T-helper 1 cell (primary cell): ENCODE measurements at places on chromosomes 11 and 22.

DNA sequence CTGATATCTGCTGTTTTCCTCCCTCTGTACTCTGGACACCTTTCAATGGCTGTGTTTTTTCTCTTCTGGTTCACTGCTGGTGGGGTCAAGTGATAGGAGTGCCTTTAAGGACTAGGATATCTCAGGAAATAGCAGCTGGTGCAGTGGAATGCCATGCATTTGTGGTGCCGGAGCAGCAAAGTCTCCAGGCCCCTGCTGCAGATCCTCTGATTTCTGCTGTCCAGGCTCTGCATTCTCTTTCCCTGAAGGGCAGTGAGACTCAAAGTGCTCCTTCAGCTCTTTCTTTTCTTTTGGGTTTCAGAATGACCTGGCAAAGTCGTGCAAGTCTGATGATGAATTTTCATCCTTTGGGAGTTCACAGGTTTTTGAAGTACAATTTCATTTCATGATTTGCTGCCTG lies 774.3 kb downstream of the FAM181B start:
- DNase-seq: no peak

DNA sequence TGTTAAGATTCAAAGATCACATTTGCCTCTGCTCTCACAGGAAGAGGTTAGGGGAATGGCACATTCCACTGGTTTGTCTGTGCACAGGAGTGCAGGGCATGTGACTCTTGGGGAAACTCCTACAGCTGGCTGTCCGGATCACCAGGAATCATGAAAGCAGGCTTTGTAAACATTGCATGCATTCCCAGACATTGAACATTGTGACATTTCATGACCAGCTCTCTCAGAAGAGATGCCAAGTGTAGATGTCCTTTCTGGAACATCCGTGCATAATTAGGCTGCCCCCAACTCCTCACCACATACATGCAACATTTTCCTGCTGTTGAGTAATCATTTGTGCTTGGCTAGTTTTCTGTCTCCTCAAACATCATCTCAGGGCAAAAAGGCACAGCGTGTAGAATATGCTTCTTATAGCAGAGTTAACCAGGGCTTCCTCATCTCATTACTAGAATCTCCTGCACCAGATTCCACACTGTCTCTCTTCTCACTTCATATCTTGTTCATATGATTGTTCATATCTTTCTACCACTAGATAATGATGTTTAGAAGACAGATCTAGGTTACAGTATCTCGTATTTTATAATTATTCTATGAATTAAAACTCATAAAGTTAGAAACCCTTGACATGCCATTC lies 694.7 kb downstream of the NTM start:
- DNase-seq: no peak

- DNase-seq: no peak
These were observed 67.4 kb downstream of the TP53I11 start for GRCh38 chr11:44883277-44883676.

- DNase-seq: no peak
These were observed 5.0 kb upstream of the SH3BP1 start for GRCh38 chr22:37634417-37634924.

- DNase-seq: no peak
These were observed 59.2 kb upstream of the EED start for GRCh38 chr11:86185381-86185750.

DNA sequence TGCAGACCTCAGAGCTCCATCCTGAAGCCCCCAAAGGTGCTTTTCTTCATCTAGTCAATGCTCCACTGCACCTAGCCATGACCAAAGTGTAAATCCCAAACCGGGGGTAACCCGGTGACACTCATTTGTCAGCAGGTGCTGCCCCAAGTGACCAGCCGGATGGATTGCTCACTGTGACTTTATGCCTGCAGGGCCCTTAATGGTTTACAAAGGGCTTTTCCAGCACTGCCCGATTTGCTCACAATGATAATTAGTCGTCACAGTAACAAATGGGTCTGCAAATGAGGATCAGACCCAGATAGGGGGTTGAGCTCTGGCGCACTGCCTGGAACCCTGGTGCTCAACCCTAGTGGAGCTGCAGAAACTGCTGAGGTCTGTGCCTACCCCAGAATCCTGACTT lies 45.7 kb upstream of the CD5 start:
- no peak for DNase-seq

DNA sequence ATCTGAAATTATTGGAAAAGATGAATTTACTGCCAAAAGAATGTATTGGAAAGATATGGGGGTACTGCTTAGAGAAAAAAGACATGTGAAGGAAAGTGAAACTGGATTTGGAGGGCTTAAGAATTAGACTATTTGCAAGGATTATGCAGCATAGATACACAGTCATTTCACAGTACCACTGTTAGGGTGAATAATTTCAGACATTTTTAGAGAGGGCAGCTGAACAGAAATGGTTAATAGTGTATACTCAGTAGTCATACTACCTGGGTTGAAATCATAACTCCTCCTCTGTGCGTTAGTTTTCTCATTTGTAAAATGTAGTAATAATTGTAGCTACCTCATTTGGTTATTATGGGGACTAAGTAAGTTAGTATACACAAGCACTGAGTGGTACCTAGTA lies 33.0 kb downstream of the GAS2 start:
- DNase-seq: no peak

DNA sequence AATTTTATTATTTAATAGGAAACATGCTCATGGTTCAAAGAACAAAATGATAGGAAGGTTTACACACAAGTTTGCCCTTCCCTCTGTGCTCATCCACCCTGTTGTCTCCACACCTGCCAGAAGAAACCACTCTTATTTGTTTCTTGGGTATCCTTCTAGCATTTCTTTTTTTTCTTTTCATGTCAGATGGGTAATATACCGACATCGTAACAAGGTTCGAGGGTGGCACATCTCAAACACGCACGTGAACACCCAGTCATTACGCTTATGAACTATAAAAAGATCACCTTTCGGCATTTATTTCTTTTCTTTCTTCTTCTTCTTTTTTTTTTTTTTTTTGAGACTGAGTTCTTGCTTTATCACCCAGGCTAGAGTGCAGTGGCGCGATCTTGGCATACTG lies 70.5 kb downstream of the UBASH3B start:
- no peak for DNase-seq

DNA sequence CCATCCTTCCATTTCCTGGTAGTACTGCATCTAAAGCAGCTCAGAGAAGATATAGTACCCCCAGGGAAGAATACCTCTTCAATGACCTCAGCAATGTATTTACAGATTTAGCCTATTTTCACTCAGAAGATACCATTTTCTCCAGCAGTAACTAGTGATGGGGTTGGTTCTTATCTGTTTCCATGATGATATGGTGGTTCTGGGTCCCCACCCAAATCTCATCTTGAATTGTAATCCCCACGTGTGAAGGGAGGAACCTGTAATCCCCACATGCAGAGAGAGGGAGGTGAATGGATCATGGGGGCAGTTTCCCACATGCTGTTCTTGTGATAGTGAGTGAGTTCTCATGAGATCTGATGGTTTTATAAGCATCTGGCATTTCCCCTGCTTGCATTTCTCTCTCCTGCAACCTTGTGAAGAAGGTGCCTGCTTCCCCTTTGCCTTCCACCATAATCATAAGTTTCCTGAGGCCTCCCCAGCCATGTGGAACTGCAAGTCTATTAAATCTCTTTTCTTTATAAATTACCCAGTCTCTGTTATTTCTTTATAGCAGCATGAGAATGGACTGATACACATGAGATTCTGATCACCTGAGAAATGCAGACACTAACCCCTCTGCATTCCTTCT lies 139.2 kb downstream of the CCDC81 start:
- no peak for DNase-seq

DNA sequence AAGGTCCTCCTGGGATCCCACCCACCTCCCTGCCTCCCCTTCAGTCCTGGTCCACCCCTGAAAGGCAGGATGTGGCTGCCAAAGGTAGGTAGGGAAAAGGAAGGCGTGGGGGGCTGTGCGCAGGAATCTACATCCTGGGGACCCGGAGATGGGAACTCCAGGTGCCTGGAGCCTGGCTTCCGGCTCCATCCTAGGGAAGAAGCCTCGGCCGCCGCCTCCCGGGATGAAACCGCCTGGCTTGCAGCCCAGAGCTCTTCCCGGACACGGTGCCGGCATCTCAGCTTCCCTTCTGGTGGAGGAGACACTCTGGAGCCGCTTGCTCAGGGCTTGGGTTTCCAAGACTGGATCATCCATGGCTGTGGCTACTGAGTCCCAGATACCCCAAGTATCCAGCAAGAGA lies 33.3 kb upstream of the PDGFB start:
- DNase-seq: no peak

DNA sequence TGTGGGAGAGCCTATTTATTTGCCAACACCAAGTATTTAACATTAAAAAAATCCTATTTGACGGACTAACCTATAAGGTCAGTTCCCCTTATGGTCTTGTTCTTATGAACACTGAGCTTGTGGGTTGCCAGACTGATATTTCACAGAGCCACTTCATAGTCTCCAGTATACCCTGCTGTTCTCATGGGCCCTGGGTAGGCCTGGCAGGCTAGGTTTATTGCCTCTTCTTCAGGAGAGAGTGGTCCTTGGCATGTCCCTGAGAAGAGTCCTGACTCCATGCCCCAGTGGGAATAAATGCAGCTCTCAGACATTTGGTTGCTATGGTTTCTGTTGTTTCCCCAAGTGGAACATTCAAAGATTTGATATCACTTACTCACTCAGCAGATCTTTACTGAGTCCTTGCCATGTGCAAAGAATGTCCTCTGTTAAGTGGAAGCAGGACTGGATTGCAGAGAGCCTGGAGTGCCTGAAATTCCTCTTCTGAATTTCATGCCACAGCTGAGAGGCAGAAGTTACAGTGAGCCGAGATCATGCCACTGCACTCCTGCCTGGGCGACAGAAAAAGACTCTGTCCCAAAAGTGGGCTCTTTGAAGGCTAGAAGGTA lies 15.7 kb downstream of the SLC5A1 start:
- DNase-seq: no peak

- no peak for DNase-seq
These were observed 13.0 kb downstream of the MYO7A start for GRCh38 chr11:77141034-77141433.

DNA sequence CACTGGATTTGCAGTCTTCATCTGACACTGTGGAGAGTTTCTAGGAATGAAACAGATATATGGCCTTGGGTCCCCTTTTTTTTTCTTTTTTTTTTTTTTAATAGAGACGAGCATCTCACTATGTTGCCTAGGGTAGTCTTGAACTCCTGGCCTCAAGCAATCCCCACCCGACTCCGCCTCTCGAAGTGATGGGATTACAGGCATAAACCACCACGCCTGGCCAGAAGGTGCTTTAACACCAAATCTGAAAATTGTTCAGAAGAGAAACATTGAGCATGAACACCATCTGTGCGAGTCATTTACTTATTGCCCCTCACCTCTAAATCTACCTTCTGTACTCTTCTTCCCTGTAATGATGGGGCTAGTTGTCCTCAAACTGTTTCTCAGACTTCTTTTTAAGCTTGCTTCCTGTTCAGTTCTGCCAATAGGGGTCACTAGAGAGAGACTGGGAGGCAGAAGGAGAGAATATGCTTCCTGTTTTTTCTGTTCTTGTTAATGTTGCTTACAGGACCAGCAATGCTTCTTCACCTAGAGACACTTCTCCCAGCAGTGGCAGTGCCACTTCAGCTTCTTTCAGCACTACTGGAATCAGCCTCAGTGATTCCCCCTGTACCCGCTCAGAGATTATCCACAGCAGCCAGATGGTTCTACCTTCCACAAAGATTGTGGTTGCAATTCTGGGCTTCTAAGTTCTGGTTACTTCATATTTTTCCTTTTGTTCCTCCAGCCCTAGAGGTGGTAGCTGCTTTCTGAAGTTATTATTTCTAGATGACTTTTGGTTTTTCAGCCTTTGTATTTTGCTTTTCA lies 20.8 kb upstream of the ZBED5 start:
- no peak for DNase-seq

DNA sequence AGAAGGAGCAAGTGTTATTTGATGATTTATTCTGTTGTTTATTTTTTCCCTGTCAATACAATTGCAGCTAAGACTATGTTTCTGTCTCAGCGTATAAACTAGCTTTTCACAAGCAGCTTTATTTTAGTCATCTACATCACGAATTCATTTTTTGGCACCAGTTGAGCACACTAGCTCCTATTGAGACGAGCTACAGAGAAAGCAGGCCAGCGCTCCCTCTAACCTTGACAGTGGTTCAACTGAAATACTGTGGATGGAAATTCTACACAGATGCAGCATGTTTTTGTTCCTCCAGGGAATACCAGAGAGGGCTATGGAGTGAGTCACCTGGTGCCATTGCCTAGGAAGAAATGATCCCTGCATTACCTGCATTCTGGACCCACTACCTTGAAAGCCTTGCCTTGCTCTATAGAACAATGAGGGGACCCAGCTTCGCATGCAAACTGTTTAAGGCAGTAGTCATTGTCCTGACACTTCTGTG lies 108.2 kb upstream of the ARHGAP42 start:
- DNase-seq: no peak

DNA sequence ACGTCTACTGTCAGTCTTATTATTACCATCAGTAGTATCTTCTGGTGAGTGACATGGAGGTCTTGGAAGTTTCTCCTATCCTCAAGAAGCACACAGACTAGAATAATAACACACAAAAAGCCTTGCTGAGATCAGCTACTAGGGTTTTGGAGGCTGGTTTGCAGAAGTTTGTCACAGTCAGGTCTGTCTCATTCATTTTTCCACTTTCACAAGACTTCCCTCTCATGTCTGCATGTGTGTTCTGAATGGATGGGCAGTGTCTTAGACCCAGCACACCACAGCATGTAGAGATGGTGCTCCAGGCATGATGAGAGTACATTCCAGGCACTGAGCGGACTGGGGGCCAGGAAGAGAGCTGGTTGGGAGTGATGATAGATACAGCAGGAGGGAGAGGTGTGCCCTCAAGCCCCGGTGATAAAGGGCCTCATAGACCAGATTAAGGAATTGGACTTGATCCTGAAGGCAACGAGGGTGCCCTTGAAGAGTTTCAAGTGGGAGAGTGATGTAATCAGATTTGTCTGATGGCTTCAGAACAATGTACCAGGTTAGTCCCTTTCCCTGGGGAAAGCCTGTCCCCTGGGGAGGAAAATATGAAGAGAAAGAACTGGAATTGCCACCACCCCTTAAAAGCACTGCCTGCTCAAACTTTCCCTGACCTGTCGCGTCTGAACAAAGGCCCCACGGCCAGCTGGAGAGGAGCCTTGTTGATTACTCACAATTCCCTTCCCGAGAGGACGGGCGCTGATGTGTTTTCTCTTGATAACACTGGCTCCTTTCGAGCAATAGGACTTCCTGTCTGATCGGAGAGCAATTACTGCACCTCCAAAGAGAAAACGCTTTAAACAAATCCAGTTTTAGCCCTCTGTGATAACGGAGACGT lies 45.1 kb upstream of the LMO2 start:
- no peak for DNase-seq

DNA sequence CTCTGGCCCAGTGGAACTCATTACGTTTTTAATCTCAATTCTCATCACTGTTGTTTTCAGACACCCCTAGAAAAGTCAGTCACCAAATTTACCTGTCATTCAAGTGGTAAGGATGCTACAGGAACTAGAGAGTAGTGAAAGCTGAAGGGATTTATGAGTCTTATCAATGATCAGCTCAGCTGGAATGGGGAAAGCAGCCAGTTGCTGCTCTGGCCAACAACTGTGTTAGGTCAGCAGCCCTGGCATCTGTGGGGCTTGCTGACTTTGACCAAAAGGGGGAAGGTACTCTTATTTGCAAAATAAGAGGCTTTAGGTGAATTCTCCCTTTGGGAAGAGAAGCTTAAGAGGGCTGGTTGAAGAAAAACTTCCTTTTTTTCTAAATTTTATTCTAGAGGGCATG lies 76.2 kb upstream of the HORMAD2 start:
- no peak for DNase-seq

- no peak for DNase-seq
These were observed 219.1 kb downstream of the TMEM135 start for GRCh38 chr11:87256694-87257340.

- DNase-seq: no peak
These were observed 8.2 kb downstream of the OMP start for GRCh38 chr11:77110836-77111235.
